ENCODE measurements at places on chromosomes 2 and 18. TPM values are rescaled to one million over a fixed set of nuclear protein-coding genes. Genes with fewer than 3 reads are reported as not detected.
A peak's percentile ranks its signal among the peaks of the same experiment; 100 is the strongest.

GRCh38 chr2:113198790-113199612 is 25.2 kb downstream of the PSD4 start:
- H3K36me3 ChIP-seq, result no peaks in the 10 kb centered on the region
- H3K4me1 ChIP-seq, result peaks cover 15% of the 10 kb centered on the region
- DNase-seq, result no peak
- H3K27ac ChIP-seq, result no peak overlapping the region

DNA sequence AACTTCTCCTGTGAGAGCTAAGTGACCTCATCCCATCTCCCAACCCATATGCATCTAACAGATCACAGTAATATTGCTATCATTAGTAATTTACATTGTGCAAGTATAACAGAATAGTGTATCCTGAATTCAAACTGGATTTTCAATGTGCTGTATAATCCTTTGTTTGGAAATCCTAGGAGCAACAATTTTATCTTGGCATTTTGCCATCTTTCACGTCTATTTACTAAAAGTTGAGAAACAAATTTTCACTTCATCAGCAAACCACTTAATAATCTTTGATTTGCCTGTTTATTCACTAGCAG is 3.8 kb downstream of the HNRNPLL start:
- peak overlapping the region; percentile 98 for H3K27ac ChIP-seq
- peaks cover 54% of the 10 kb centered on the region for H3K4me1 ChIP-seq
- H3K4me3 ChIP-seq, result no peak overlapping the region
- no peaks in the 10 kb centered on the region for H3K36me3 ChIP-seq
- H3K27me3 ChIP-seq, result no peaks in the 10 kb centered on the region

GRCh38 chr2:64482765-64483504 is 29.0 kb downstream of the LGALSL start:
- no peak overlapping the region for H3K4me3 ChIP-seq
- H3K27me3 ChIP-seq, result peaks cover 3% of the 10 kb centered on the region
- H3K36me3 ChIP-seq, result no peaks in the 10 kb centered on the region
- no peak for DNase-seq
- H3K27ac ChIP-seq, result no peak overlapping the region

GRCh38 chr2:190875891-190876290 is 4.7 kb upstream of the GLS start:
- H3K36me3 ChIP-seq, result peaks cover 2% of the 10 kb centered on the region
- no peak overlapping the region for H3K27ac ChIP-seq
- no peak for DNase-seq
- no peaks in the 10 kb centered on the region for H3K27me3 ChIP-seq
- peaks cover 26% of the 10 kb centered on the region for H3K4me1 ChIP-seq

DNA sequence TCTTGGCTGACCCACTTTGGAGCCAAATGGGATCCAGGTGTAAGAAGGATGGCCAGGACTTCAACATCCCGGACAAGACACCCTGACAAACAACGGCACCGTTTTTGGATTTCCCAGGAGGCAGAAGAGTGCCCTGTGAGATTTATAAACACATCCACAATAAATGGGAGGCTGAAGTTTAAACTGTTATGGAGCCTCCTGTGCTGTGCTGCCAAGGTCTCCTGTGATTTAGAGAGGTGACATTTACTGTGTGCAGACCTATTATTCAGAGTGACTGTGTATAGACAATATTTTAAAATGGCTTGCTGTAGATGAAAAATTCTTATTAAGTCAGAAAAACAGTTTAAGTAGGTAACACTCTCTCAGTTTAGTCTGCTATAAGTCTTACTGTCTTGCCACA is 401.5 kb upstream of the ETAA1 start:
- H3K27ac ChIP-seq, result no peak overlapping the region
- DNase-seq, result no peak
- H3K4me3 ChIP-seq, result no peak overlapping the region
- peaks cover 12% of the 10 kb centered on the region for H3K27me3 ChIP-seq

DNA sequence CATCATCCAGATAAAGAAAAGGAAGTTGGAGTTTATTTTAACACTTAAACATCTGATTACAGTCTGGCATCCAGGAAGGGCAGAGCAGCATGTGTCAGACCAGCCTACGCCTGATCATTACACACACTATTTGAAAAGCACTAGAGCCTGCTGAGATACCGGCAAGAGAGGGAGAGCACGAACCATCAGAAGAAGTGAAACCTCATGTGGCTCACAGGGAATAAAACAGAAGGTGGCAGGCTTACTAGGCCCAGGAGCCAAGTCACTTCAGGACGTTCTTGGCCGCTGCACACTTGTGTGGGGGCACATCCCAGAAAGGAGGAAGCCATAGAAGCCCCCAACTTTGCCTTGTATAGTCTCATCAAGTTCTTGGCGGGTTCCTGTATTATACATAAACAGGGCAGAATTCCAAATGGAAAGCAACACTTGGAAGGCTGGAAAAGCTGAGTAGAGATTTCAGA is 105.5 kb downstream of the UGGT1 start:
- H3K27me3 ChIP-seq, result no peaks in the 10 kb centered on the region
- no peak overlapping the region for H3K4me3 ChIP-seq
- no peak for DNase-seq
- H3K36me3 ChIP-seq, result peaks cover 4% of the 10 kb centered on the region
- peaks cover 7% of the 10 kb centered on the region for H3K4me1 ChIP-seq

GRCh38 chr2:207467716-207468347 is 61.9 kb upstream of the CREB1 start:
- H3K36me3 ChIP-seq, result no peaks in the 10 kb centered on the region
- H3K27me3 ChIP-seq, result no peaks in the 10 kb centered on the region
- H3K4me3 ChIP-seq, result no peak overlapping the region
- DNase-seq, result no peak
- peaks cover 23% of the 10 kb centered on the region for H3K4me1 ChIP-seq
- H3K27ac ChIP-seq, result peak overlapping the region; percentile 14

DNA sequence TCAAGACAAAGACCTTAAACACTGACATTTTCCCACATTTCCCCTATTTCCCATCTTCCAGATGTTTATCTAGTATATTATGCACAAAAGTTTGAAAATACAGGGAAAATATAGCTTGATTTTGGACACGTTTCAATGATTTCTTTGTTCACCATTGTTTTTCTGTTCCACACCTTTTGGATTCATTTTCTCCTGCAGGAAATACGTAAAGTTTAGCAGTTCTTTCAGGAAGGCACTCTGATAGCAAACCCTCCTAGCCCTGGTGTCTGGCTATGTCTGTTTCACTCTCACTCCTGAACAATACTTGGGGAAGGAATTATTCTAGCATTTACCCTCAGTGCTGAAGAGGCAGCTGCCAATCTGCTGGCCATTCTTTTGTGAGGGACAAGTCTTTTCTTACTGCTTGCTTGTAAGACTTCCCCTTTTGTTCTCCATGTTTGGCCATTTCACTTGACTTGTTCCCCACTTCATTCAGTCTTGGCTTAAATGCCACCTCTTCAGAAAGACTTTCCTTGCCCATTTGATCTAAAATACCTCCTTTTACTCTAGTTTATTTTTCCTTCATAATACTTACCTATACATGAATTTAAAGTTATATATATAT is 195.4 kb downstream of the RNF152 start:
- peaks cover 18% of the 10 kb centered on the region for H3K4me1 ChIP-seq
- H3K27ac ChIP-seq, result no peak overlapping the region
- no peak for DNase-seq
- H3K36me3 ChIP-seq, result peaks cover 7% of the 10 kb centered on the region
- H3K4me3 ChIP-seq, result no peak overlapping the region

DNA sequence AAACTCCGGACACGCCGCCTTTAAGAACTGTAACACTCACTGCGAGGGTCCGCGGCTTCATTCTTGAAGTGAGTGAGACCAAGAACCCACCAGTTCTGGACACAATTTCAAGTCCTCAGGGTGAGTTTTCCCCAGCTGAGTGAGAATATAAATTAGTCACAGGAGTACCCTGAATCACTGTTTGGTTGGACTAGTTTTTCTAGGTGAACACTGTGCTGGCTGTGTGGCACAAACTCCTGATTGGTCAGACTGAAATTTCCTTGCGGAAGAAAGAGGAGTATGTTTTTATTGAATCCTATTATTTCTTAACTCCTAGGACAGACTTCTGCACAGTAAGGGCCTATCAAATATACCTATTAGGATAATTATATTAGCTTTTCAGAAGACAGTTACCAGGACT is 288.1 kb upstream of the UBE2E3 start:
- no peak overlapping the region for H3K4me3 ChIP-seq
- no peaks in the 10 kb centered on the region for H3K27me3 ChIP-seq
- H3K36me3 ChIP-seq, result no peaks in the 10 kb centered on the region
- no peaks in the 10 kb centered on the region for H3K4me1 ChIP-seq

DNA sequence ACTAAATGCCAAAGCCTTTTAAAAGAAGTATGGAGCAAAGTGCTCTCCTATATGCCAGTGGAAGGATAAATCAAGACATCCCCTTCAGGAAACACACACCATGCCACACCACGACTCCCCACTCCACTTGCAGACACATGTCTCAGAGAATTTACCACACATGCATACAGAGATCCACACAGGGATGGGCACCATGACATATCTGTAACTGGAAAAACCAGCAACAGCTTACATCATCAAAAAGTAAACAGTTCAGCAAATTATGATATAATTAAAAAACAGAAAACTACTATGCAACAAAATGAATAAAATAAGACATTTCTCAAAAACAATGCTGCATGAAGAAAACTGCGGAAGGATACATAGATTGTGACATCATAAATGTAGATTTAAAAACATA is 29.6 kb downstream of the RBMS1 start:
- H3K27ac ChIP-seq, result peak overlapping the region; percentile 28
- H3K27me3 ChIP-seq, result no peaks in the 10 kb centered on the region
- no peak for DNase-seq
- no peak overlapping the region for H3K4me3 ChIP-seq

DNA sequence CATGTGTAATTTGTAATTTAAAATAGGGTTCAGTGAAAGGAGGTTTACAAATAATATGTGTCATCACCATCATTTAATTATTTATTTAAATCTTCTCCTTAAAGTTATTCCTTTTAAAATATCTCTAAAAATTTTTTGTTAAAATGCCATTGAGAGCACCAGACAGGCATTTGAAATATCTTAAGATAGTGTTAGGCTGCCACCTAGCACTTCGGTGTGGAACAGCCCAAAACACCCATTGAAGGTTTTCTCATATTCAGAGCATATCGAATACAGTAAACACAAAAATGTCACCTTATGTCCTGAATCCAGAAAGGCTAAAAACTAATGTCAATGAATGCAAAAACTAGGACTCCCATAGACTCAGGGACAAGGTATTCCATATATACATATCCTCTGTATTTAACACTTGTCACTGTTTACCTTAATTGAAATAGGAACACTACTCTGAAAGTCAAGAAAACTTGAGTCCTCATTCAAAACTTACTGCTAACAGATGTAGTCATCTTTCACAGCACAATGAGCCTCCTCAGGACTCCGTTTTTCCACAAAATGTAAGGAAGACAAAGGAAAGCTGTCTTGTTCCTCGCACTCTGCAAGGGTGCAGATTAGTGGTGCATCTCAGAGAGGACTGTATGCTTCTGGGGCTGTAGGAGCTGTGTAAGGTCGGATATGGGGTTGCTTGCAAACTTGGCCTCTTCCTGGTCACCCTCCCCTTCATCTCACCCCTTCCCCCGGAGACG is 329.5 kb downstream of the PAX3 start:
- H3K4me1 ChIP-seq, result no peaks in the 10 kb centered on the region
- no peak for DNase-seq
- no peak overlapping the region for H3K27ac ChIP-seq
- H3K27me3 ChIP-seq, result peaks cover 14% of the 10 kb centered on the region
- H3K36me3 ChIP-seq, result no peaks in the 10 kb centered on the region
- no peak overlapping the region for H3K4me3 ChIP-seq

GRCh38 chr18:2237706-2238105 is 333.6 kb downstream of the METTL4 start:
- H3K27ac ChIP-seq, result no peak overlapping the region
- peaks cover 25% of the 10 kb centered on the region for H3K27me3 ChIP-seq
- peaks cover 10% of the 10 kb centered on the region for H3K4me1 ChIP-seq
- H3K4me3 ChIP-seq, result no peak overlapping the region
- DNase-seq, result no peak

REG3A gene
- not detected for total RNA-seq

GRCh38 chr2:52571380-52572347 is 1195.9 kb upstream of the CHAC2 start:
- DNase-seq, result peak; percentile 88
- no peaks in the 10 kb centered on the region for H3K27me3 ChIP-seq
- H3K27ac ChIP-seq, result no peak overlapping the region
- H3K4me1 ChIP-seq, result no peaks in the 10 kb centered on the region

BOK gene
- total RNA-seq, result 28.5 TPM

DNA sequence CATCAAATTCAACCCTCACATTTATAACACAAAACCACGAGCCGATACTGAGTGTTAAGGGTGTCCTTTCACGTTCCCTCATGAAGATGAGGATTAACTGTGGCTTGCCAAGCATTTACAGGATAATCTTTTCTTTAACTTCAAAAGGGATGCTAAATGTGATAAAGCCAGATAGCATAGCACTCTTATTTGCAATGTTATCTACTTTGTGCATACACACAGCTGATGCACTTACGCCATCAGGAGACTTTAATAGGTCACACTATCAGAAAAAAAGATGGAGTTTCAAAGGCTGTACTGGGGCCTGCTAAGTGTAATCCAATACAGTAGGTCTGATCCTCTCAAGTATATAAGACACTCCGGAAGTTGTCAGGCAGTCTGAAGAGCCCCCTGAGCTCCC is 572.7 kb downstream of the PIK3C3 start:
- DNase-seq, result no peak
- H3K4me1 ChIP-seq, result no peaks in the 10 kb centered on the region
- H3K27me3 ChIP-seq, result peaks cover 2% of the 10 kb centered on the region
- H3K27ac ChIP-seq, result no peak overlapping the region
- H3K36me3 ChIP-seq, result no peaks in the 10 kb centered on the region

ALPI gene
- not detected for total RNA-seq

DNA sequence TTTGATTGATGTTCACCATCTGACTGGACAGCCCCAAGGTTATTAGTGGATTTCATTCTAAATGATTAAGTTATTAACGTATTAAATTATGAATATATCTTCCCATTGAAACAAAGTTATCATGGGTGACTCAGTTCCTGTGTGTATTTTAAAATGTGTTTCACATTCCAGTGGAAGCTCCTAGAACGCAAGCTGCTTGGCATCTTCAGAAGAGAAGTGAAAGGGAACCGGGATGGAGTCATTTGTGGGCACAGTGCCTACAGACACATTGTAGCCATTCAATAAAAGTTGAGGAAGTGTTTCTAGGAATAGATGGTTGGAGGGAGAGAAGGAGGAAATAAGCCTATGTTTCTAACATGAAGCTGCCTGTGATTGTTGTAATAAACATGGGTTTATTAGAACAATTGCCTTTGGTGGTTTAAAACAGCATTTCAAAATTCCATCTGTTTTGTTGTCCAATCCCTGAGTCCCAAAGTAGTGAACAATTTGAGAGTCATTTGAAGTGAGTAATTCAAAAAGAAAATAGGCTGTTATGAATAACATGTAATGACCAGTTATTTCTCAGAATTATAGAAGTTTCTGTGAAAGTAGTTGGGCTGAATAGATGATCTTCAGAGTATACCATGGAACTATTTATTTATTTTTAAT is 143.5 kb downstream of the PKP4 start:
- no peaks in the 10 kb centered on the region for H3K27me3 ChIP-seq
- H3K4me1 ChIP-seq, result peaks cover 20% of the 10 kb centered on the region
- peaks cover 2% of the 10 kb centered on the region for H3K36me3 ChIP-seq

GRCh38 chr2:457792-458424 is 170.0 kb upstream of the ALKAL2 start:
- no peak overlapping the region for H3K4me3 ChIP-seq
- no peak for DNase-seq
- H3K27ac ChIP-seq, result no peak overlapping the region
- H3K4me1 ChIP-seq, result peaks cover 6% of the 10 kb centered on the region
- H3K36me3 ChIP-seq, result peaks cover 2% of the 10 kb centered on the region
